ENCODE measurements at places on chromosomes 16 and 17.
A peak's percentile ranks its signal among the peaks of the same experiment; 100 is the strongest.

DNA sequence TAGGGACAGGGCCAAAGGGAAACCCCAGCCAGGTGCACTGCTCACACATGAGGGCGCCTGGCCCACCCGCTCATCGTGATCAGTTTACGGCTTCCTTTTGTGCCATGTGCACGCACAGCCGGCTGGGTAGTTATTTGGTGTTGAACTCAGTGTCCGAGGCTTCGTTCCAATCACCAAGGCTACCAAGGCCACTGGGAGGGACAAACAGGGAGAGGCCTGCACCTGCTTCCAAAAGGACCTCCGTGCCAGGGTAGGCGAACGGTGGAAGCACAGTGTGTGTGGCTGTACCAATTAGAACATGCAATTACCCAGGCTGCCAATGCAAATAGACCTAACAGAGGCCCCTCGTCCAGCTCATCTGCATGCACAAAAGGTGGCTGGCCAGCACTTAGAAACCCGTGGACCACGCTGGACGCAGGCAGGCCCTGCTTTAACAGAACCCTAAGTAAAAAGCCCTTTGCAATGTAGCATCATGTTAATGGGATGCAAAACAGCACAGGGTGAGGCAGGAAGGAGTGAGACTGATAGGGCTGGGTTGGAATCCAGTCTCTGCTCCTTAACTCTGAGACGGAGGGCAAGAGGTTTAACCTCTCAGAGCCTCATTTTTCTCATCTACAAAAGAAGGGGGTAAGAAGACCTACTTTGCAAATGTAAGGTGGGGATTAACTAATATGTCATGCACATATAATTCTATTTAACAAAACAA lies 204.0 kb downstream of the XYLT1 start:
- no peak for DNase-seq

- no peak for DNase-seq
These were observed 2.6 kb downstream of the CSNK2A2 start for GRCh38 chr16:58195344-58195743.

DNA sequence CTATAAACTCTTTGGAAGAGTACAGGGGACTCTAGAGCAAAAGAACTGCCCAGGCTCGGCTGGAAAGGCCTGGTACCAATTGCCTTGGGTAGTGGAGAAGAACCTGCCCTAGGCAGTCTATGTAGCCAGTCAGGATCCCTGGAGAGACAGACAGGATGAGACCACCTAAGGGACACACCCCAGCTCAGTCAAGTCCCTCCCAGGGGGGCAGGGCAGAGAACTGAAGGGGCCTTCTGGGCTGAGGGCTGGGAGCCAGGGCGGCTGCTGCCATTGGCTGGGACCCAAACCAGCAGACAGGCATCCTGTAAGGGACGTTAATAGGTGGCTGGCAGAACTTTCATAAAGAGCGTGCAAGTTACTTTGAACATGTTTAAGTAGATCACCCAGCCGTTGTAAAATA lies 12.8 kb upstream of the SLC38A8 start:
- DNase-seq, result no peak

DNA sequence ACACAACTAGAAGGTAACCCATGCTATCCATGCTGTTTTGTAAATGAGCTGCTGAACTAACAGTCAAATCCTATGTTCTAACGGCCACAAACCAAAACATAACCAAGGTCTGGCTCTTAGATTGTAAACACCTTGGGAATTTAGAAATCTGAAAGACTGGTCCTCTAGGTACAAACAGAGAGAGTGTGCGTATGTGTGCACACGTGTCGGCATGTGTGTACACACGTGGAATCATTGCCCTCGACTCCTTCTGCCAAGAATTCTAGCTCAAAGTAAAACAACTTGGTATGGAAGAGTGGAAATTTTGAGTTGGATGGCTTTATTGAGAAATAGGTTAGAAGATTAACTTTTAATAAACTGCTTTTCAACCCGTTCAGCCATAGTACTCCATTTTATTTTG lies 18.1 kb upstream of the GHDC start:
- DNase-seq, result no peak

DNA sequence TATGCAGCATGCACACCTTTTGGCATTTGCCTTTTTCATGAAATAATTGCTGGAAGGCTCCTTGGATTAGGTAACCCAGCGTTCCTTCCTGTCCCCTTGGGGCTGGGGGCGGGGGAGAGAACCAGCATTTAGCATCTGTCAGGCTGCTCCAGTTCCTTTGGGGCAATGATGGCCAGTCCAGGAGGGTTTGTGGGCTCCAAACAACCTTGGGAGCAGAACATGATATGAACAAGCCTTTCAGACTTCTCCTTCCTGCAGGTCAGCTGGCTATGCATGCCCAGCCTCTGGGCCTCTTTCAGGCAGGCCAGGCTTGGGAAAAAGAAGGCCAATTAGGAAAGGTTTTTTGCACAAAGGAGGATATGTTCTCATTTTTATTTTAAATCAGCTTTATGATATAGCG lies 1.1 kb upstream of the SMTNL2 start:
- no peak for DNase-seq

- DNase-seq, result peak; percentile 34
These were observed 118.0 kb upstream of the ZNF469 start for GRCh38 chr16:88264641-88265285.

- DNase-seq, result no peak
These were observed 36.8 kb upstream of the CES5A start for GRCh38 chr16:55912022-55912421.

- no peak for DNase-seq
These were observed 18.3 kb upstream of the DDX52 start for GRCh38 chr17:37661400-37662014.

- no peak for DNase-seq
These were observed 17.0 kb downstream of the BCL7C start for GRCh38 chr16:30876867-30877266.

- no peak for DNase-seq
These were observed 75.8 kb downstream of the PITPNC1 start for GRCh38 chr17:67452681-67453554.

DNA sequence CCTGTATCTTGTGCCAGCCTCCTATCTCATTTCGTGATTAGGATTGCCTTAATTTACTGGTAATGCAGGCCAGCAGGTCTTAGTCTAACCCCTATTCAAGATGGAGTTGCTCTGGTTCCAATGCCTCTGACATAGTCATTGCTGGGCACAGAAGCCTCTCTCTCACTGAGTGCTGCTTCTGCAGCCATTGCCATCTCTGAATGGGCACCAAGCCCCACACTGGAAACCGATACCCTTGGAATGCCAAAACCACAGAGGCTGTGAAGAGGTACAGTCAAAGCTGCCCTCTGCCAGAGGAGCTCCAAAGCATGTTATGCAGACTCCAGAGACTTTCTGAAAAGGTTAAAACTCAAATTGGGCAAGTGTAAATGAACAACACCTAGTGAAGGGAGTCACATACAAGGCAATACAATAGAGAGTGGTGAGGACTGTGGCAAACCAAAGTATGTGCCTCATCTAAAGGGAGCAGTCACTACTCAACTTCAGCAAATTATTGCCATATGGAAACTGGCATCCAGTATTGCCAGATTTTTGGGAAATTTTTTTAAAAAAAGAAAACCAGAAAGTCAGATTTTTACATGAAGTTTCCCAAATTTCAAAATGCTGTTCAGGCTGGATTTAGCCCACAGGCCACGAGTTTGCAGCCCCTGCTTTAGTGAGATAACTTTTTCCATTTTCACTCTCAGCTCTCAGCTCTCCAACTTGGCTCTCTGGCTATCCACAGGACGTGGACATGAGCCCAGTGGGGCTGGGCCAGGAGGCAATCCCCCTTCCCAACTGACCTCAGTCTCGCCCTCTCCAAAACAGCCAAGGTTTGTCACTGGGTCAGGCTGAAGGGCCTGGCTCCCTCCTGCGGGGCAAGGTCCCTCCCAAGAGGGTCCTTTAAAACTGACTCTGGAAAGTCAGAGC lies 2.1 kb upstream of the MMP2 start:
- DNase-seq, result no peak

GRCh38 chr16:262121-262745 lies 13.5 kb downstream of the RGS11 start:
- no peak for DNase-seq

DNA sequence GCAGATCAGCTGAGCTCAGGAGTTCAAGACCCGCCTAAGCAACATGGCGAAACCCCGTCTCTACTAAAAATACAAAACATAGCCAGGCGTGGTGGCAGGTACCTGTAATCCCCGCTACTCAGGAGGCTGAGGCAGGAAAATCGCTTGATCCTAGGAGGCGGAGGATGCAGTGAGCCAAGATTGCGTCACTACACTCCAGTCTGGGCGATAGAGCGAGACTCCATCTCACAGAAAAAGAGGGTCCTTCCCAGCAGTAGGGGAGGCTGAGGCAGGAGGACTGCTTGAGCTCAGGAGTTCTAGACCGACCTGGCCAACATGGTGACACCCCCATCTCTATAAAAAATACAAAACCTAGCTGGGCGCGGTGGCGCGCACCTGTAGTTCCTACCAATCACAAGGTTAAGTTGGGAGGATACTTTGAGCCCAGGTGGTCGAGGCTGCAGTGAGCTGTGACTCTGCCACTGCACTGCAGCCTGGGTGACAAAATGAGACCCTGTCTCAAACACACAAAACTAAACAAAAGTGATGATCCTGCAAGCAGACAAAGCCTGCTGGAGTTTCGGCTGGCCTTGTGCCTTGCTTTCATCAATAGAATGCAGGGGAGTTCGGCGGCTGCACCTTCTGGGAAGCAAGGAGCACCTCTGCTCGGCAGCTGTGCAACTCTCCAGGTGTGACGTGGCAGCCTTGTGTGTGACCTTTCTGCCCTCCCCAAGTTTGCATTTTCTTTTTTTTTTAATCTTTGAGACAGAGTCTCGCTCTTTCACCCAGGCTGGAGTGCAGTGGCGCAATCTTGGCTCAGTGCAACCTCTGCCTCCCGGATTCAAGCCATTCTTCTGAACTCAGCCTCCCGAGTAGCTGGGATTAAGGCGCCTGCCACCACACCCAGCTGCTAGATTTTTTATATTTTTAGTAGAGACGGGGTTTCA lies 12.4 kb upstream of the YWHAE start:
- no peak for DNase-seq

DNA sequence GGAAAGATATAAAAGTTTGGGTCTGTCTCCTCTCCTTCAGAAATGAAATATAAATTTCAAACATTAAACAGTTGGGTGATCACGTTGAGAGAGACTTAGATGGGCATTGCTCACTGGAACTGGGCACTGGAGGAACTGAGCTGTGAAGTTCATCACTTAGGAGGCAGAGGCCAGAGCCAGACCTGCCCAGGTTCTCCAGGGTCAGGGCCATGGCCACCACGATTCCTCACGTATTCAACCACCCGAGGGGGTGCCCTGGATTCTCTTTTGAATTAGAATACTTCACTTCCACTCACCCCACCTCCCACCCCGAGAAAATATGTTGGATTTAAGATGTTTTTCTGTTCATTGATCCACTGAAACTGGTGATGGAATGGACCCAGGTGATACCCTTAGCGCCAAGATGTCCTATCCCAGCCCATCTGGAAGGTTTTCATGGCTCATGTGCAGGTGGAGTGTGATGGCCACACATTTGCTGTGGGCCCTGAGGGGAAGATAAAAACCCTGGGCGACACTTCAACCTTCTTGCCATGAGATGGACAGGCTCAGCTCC lies 6.1 kb downstream of the PRR29 start:
- DNase-seq, result no peak

DNA sequence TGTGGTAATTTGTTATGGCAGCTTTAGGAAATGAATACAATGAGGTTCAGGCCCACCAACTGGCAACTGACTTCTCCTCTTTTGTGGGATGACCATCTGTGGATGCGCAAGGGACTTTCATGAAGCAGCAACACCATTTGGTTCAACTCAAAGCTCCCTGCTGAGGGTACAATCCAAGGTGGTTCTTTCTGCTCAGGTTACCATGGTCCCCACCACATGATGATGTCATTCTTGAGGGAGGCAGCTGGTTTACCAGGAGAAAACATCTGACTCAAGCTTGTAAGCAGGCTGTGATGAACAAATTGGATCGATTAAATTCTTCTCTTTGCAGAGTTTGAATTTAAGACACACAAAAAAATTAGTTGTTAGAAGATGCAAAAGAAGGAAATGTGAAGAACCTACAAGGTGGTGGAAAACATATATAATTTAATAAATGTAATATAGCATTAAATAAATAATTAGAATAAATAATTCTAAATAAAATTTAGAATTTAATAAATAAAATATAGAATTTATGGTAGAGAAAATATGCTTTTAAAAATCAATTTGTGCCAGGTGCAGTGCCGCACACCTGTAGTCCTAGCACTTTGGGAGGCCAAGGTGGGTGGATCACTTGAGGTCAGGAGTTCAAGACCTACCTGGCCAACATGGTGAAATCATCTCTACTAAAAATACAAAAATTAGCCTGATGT lies 67.6 kb upstream of the ANKFN1 start:
- no peak for DNase-seq

GRCh38 chr17:65324611-65325342 lies 187.6 kb downstream of the RGS9 start:
- no peak for DNase-seq

DNA sequence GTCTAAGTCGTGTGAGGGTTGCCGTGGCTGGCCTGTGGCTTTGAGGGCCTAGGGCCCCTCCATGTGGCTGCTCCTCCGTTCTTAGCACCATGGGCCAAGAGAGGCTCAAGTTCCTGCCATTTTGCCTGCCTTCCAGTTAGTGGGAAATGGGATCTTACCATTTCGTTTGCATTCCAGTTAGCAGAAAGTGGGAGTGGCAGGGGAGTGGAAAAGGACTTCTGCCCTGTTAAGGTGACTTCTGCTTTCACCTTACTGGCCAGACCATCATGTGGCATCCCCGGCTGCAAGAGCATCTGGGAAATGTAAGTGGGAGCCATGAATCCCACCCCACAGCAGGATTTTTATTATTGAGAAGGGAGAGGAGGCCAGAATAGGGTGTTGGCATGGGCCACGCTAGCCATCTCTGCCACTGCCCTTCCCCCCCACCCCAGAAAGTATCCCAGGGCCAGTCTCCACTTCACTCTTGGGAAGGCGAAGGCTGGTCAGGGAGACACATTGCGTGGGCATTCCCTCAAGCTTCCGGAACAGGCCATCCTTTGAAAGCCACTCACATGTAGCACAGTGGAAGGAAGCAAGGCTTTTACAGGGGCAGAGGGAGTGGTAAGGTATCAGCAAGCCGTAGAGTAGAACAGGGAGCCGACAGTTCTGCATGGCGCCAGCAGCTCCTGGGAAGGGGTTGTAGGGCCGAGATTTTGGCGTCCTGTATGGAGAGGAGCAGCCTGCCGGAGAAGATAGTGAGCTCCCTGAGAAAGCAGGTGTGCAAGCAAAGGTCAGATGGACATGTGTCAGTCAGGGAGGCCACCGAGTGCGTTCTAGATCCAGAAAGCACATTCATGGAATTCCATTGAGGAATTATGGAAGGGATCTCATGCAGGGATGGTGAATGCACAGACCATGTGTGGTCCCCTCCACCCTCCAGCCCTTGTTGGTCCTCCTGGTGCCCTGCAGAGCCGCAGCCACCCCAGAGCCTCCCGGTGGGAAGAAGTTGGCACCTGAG lies 33.4 kb downstream of the CMIP start:
- no peak for DNase-seq

GRCh38 chr17:37117373-37118142 lies 168.8 kb downstream of the AATF start:
- DNase-seq, result no peak

DNA sequence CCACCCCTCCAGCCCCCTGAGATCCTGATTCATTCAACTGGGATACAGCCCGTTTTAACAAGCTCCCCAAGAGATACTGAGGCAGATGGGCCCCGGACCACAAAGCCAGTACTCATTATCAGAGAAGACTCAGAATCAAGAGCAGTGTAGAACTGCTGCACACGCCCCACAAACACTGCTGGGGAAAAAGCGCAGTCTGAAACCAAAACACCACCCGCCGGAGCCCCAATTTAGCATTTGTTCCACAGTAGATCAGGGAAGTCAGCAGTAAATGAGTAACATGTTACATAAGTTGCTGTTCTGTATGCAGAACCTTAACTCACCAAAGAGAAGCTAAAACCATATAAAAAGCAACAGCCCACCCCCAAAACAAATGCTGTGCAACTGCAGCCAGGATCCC lies 123.6 kb downstream of the CDYL2 start:
- no peak for DNase-seq
